Transverse colon (tissue), 4 donors: ENCODE measurements at places on chromosomes 7 and 10. TPM values are rescaled to one million over a fixed set of nuclear protein-coding genes. Genes with fewer than 3 reads are reported as not detected.

Gene ITPRID1
- 3.0 TPM for total RNA-seq

Gene COL13A1
- total RNA-seq = 0.68 TPM

Gene CUBN
- total RNA-seq = 1.4 TPM

Gene GRB10
- total RNA-seq = 13.7 TPM

Gene ARHGAP22
- total RNA-seq = 1.7 TPM

Gene ZNF485
- total RNA-seq = not detected

Gene WNT8B
- not detected for total RNA-seq

Gene PTCD1
- total RNA-seq = 4.6 TPM

Gene PPP1R9A
- total RNA-seq = 28.1 TPM

Gene SNX10
- not detected for total RNA-seq

Gene HSPA14
- total RNA-seq = 10.1 TPM

Gene BEND7
- 30.3 TPM for total RNA-seq

Gene LRRD1
- total RNA-seq = not detected

Gene EIF5AL1
- total RNA-seq = not detected
